Vagina (tissue), 2 donors: ENCODE measurements at places on chromosomes 12 and 14.

GRCh38 chr14:99231161-99231849 is 40.7 kb downstream of the BCL11B start:
- H3K27ac ChIP-seq: peak overlapping the region; percentile 47
- no peaks in the 10 kb centered on the region for H3K36me3 ChIP-seq
- H3K4me1 ChIP-seq: peaks cover 57% of the 10 kb centered on the region
- no peaks in the 10 kb centered on the region for H3K27me3 ChIP-seq
- H3K4me3 ChIP-seq: no peak overlapping the region
- DNase-seq: no peak

- H3K4me1 ChIP-seq: no peaks in the 10 kb centered on the region
- H3K36me3 ChIP-seq: no peaks in the 10 kb centered on the region
- DNase-seq: no peak
Observed at GRCh38 chr14:42994051-42994736, 1387.5 kb downstream of the LRFN5 start.

DNA sequence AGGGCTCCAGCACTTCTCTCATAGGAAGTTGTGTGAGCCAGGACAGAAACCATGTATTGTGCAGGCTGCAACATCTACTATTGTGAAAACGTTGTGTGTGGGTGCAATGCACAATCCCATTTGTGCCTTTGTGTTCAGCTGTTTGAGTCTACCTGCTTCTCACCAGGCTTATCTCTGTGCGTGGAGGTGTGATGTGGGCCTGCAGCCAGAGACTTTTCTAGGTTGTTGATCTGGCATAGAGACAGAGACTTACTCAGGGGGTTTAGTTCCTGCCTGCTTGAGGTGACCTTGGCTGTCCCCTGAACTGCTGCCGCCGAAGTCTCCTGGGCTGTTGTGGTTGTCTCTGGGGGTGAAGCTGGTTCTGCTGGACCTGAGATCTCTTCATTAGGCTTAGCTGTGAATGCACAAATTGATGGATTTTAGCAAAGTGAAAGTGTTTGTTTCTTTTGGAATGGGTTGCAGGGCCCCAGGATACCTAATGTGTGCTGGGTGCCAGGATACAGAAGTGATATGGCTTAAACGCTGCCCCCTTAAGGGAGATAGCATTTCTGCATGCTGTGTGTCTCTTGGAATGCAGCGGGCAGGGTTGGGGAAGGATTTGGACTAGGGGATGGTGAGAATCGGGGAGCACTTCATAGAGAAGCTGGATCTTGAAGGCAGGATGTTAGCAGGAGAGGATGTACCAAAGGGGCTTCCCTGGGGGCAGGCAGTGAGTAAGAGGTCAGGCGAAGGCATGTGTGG is 2.5 kb downstream of the LACRT start:
- no peak overlapping the region for H3K27ac ChIP-seq
- no peaks in the 10 kb centered on the region for H3K27me3 ChIP-seq
- H3K4me3 ChIP-seq: no peak overlapping the region
- no peaks in the 10 kb centered on the region for H3K4me1 ChIP-seq

GRCh38 chr14:84792722-84793410 is 737.1 kb upstream of the FLRT2 start:
- H3K27me3 ChIP-seq: no peaks in the 10 kb centered on the region
- H3K36me3 ChIP-seq: no peaks in the 10 kb centered on the region
- no peak overlapping the region for H3K27ac ChIP-seq
- H3K4me1 ChIP-seq: no peaks in the 10 kb centered on the region
- no peak overlapping the region for H3K4me3 ChIP-seq

DNA sequence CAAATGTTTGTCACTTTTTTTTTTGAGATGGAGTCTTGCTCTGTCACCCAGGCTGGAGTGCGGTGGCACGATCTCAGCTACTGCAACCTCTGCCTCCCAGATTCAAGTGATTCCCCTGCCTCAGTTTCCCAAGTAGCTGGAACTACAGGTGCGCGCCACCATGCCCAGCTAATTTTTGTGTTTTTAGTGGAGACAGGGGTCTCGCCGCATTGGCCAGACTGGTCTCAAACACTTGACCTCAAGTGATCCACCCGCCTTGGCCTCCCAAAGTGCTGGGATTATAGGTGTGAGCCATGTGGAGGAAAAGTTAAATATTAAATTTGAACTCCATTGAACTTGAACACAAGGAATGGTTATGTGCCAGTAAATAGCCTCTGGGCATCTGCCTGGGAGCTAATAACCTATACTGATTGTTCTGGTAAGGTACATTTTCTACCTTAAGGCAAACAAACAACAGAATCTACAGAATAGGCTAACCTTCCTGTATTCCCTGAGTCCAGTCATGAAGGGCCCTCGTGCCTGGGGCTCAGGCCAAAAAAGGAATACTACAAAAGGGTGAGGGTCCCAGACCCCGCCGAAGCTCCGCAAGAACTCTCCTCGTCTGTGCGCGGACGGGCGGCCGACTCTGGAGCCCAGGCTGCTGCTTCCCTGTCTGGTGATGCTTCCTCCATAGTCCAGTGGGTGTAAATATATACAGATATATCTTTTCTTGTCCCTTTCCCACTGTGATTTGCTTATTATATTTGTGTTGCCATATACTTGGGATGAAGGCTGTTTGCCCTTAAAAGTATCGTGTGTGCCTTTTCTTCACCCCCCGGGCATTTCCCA is 74.0 kb upstream of the EIF5 start:
- DNase-seq: no peak
- H3K27me3 ChIP-seq: no peaks in the 10 kb centered on the region
- H3K4me1 ChIP-seq: peaks cover 10% of the 10 kb centered on the region
- H3K36me3 ChIP-seq: no peaks in the 10 kb centered on the region

GRCh38 chr14:25622763-25623162 is 572.8 kb upstream of the STXBP6 start:
- DNase-seq: no peak
- no peak overlapping the region for H3K27ac ChIP-seq
- no peaks in the 10 kb centered on the region for H3K36me3 ChIP-seq
- no peaks in the 10 kb centered on the region for H3K27me3 ChIP-seq

DNA sequence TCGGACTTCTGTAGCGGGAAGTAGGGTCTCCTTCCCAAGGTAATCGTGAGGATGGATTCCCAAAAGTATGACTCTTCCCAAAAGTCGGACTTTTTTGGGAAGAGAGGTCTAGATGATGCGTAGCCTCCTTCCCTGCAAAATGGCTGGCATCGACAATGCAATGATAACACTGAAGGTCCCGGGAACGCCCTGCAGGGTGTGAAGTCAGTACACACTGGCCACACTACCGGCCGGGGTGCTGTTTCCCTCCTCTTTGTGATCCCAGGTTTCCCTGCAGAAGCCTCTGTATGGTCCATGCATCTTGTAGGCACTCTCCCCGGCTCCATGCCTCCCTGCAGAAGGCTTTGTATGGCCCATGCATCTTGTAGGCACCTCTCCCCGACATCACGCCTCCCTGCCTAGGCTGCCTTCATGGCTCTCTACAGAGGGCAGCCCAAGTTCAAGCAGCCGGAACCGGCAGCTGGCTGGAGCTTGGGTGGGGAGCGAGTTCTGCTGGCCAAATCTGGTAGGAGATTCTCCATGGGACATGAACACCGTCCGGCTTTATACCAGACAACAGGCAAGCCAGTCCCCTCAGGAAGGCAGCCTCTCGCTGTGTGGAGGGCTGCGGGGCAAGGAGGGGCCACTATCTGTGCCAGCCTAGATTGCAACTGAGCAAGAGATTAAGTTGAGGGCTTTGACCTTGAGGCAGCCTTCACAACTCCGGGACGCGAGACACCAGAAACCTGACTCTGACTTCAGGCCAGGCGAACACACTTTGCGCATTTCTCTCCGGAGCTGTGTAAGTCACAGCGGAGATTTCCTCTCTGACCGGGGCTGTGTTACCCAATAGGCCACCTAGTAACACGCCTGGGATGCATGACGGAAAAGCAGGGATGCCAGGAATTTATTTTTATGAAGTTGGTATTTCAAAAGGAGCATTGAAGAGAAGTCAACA is 23.5 kb downstream of the FZD10 start:
- no peaks in the 10 kb centered on the region for H3K27me3 ChIP-seq
- no peak overlapping the region for H3K4me3 ChIP-seq
- H3K4me1 ChIP-seq: no peaks in the 10 kb centered on the region
- no peaks in the 10 kb centered on the region for H3K36me3 ChIP-seq

DNA sequence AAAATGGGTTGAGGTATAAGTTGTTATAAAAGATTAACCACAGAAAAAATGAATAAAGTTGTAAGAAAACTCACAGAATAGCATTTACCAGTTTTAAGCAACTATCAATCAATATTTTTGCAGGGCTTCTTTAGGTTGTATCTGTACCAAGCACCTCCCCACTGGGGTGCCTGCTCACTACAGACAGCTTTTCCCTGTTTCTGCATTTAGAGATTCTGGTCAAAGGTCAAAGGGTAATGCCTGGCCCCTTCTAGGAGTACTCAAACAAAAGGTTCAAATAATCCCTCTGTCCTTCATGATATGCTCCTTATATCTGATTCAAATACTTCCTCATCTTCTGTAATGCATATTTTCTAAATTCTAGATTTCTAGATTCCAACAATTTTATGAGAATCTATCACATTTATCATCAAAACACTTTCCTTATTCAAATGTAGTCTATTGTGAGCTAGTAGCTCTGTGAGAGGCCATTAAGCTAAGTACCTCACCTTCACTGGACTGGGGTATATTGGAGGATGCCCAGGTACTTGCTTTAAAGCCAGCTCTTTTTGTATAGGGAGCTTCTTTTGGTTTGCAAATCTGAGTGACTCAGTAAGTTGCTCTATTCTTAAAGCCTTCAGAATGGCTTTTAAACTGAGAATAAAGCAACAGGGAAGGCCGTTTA is 120.7 kb upstream of the PTPRB start:
- no peak for DNase-seq
- H3K4me1 ChIP-seq: no peaks in the 10 kb centered on the region
- H3K4me3 ChIP-seq: no peak overlapping the region
- H3K27ac ChIP-seq: no peak overlapping the region
- H3K27me3 ChIP-seq: no peaks in the 10 kb centered on the region
- no peaks in the 10 kb centered on the region for H3K36me3 ChIP-seq

DNA sequence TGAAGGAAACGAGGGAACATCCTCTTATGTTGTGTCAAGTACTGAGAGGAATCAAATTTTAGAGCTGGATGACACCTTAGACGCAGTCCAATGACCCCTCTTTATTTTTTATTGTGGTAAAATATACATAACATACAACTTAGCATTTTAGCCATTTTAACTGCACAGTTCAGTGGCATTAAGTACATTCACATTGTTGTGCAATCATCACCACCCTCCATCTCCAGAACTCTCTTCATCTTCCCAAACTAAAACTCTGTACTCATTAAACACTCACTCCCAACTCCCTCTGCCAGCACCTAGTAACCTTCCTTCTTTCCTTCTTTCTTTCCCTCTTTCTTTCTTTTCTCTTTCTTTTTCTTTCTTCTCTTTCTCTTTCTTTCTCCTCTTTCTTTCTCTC is 97.2 kb upstream of the SLC24A4 start:
- no peaks in the 10 kb centered on the region for H3K4me1 ChIP-seq
- H3K27me3 ChIP-seq: no peaks in the 10 kb centered on the region
- no peak overlapping the region for H3K4me3 ChIP-seq
- no peak overlapping the region for H3K27ac ChIP-seq
- DNase-seq: no peak
- no peaks in the 10 kb centered on the region for H3K36me3 ChIP-seq

GRCh38 chr14:63282997-63283883 is 35.5 kb downstream of the GPHB5 start:
- no peak for DNase-seq
- H3K36me3 ChIP-seq: no peaks in the 10 kb centered on the region
- H3K4me1 ChIP-seq: no peaks in the 10 kb centered on the region
- H3K27me3 ChIP-seq: no peaks in the 10 kb centered on the region

DNA sequence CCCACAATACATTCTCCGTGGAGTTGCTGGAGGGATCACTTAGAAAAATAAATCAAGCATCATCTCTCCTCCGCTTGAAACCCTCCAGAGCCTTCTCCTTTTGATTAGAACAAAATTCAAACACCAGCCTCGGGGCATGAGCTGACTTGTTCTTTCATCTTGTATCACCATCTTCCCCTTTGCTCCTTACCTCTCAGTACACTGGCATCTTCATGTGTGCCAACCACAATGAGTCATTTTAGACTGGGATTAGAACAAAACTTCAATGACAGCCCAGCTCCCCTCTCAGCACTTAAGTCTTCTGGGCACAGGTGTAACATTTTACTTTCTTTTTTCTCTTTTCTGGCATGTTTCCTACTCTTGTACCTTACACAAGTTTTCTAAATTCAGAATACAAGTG is 1159.2 kb upstream of the TMEM132C start:
- H3K27me3 ChIP-seq: no peaks in the 10 kb centered on the region
- H3K4me1 ChIP-seq: no peaks in the 10 kb centered on the region
- no peak overlapping the region for H3K4me3 ChIP-seq
- no peak for DNase-seq

DNA sequence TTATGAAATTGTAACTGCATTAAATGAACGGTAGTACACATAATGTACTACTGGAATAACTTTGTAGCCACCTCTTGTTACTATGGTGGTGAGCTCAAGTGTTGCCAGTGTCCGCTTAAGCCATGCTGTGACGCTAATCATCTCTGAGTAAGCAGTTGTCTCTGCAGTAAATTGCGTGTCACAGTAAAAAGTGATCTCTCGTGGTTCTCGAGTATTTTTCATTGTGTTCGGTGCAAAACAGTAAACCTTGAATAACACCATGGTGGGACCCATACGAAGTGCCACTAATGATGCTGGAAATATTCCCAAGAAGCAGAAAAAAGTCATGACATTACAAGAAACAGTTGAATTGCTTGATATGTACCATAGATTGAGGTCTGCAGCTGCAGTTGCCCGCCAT is 524.8 kb downstream of the SOX5 start:
- H3K4me3 ChIP-seq: no peak overlapping the region
- no peaks in the 10 kb centered on the region for H3K4me1 ChIP-seq
- no peak for DNase-seq
- no peak overlapping the region for H3K27ac ChIP-seq
- H3K27me3 ChIP-seq: no peaks in the 10 kb centered on the region
- no peaks in the 10 kb centered on the region for H3K36me3 ChIP-seq

GRCh38 chr12:6866920-6867412 is 365 bp upstream of the TPI1 start:
- H3K4me1 ChIP-seq: peaks cover 46% of the 10 kb centered on the region
- no peaks in the 10 kb centered on the region for H3K36me3 ChIP-seq
- H3K4me3 ChIP-seq: peak overlapping the region; percentile 99
- H3K27ac ChIP-seq: peak overlapping the region; percentile 93
- H3K27me3 ChIP-seq: no peaks in the 10 kb centered on the region

- DNase-seq: no peak
- no peaks in the 10 kb centered on the region for H3K27me3 ChIP-seq
- H3K36me3 ChIP-seq: no peaks in the 10 kb centered on the region
- no peaks in the 10 kb centered on the region for H3K4me1 ChIP-seq
Observed at GRCh38 chr14:59081720-59082119, 106.7 kb upstream of the DAAM1 start.
